ENCODE measurements at places on chromosomes 5 and 9.
A peak's percentile ranks its signal among the peaks of the same experiment; 100 is the strongest.

DNA sequence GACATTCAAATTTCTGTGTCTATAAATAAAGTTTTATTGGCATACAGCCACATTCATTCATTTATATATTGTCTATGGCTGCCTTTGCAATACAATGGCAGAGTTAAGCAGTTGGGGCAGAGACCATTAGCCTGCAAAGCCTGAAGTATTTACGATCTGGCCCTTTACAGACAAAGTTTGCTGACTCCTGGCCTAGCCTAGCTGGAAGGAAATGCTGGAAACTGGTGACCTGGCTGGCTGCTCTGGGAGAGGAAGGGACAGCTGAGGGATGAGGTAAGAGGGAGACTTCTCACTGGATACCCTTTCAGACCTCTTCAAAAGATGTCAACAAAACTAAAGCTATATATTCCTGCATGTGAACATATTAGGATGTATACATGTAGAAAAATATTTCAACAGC is 66.0 kb upstream of the PPARGC1B start:
- DNase-seq, result no peak

GRCh38 chr5:66669086-66669861 is 73.1 kb downstream of the MAST4 start:
- no peak for DNase-seq

GRCh38 chr5:5658226-5658625 is 235.7 kb downstream of the ICE1 start:
- DNase-seq, result peak; percentile 5

DNA sequence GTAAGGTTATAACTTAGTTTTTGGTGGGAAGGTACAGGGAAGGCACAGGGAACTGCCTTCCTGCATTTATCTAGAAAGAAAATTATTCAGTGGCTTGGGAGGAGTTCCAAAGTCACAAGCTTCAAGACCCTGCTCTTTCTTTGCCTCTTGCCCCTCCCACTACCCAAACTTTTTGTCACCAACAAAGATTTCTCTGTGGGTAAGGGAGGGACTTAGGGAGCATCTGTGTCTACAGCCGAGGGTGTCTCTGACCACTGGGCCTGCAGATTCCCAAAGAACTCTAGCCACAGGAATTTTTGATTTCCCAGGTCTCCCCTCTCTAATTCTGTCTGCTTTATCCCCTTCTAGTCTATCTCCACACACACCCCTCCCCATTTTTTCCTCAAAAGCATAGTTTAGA is 2.1 kb downstream of the ECSCR start:
- DNase-seq, result no peak

DNA sequence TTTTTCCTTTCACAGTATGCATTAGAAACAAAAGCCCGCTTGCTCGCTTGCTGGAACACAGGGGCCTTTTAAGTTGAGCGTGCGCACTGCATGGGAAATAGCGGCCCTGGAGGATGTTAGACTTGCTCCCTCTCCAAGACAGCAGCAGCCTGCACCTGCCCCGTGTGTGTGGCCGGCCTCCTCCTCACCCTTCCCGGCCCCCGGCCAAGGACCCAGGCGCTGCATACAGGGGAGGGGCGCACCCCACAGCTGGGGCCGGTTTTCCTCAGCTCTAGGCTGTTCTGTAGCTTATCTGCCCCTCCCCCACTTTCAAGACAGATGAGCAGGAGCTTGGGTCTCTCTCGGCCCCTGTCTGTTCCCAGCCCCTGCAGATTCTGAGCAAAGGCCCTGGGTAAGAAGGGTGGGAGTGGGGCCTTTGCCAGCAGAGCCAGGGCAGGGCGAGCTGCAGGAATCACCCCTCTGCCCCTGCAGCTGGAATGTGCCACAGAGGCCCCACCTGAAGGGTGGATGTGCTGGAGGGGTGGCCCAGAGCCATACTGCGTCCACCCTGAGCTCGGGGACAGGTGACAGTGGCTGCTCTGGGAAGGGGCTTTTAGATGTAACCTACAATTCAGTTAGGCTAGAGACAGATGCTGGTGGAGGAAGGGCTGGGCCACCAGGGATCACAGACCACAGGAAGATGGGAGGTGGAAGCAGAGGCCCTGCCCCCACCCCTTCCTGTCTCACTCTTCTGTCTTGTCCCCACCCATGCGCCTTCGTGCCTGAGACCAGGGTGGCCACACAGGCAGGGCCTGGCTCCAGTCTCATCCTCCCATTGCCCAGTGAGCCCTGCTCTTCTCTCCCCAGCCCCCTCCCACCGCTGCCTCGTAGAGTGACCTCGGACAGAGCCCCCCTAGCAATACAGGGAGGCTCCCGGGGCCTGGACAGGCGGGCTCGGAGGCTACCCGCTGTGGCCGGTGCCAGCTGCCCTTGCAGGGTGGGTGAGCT is 132.4 kb downstream of the DAB2IP start:
- DNase-seq, result no peak

DNA sequence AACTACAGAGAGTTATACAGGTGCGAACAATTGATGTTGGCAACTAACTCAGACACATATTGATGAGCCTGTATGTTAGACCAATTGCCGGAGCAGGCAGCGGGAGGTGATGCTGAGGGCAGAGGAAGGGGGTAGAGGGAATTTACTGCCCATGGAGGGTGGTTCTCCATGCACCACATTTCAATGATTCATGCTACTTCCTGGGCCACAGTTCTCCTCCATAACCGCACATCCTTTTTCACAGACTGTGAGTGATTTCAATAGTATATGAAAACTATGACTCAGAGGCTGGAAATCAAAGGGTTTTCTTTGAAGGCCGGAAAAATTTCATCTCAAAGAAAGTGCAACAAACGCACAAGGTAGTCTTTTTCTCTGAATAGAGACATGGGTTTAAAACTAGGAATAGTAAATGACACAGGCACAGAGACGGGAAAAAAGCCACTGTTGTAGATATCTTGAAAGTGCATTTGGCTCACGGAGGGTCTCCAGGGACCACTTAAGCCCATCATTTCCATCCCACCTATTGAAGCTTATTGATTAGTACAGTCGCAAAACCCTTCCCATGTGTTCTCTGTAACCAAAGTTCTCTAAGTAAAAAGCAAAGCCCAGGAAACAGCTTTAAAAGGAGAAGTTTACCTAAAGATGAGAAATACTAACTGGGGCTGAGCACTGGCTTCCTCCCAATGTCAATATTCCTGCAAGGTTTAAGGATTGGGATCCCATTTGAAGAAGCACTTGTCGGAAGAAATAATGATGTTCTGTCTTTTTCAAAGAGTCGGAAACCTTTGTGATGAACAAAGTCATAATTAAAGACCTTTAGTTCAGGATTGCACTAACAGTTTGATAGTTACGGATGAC is 28.0 kb upstream of the ADAM19 start:
- DNase-seq, result peak; percentile 57

DNA sequence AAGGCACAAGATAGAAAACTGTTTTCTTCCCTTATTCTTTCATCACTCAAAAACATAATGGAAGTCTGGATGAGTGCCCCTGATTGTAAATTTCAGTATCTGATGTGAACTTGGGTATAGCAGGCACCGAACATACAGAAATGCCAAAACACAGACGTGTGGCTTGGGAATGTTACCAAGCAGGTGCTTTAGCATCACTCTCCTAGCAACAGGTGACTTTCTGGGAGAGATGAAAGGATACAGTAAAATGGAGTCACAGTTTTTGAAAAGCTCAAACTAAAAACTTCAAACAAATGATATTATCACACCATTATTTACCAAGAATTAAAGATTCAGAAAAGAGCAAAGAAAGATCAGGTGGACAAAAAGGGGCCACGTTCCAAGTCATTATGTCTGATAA is 130.2 kb downstream of the DROSHA start:
- no peak for DNase-seq

- no peak for DNase-seq
Observed at GRCh38 chr9:104858846-104859245, 69.1 kb downstream of the ABCA1 start.

- no peak for DNase-seq
Observed at GRCh38 chr5:14211818-14212803, 69.0 kb downstream of the TRIO start.

DNA sequence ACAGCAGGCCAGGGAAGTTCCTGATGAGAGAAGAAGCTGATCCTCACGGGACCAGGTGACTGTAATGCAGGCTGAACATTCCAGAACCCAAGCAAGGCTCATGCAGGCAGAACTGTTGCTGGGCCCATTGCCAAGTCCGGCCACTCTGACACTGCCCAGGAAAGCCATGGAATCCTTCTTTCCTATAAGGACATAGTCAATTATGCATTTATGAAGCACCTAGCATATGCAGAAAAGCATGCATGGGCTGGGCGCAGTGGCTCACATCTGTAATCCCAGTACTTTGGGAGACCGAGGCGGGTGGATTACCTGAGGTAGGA is 83.7 kb upstream of the SLC1A3 start:
- DNase-seq, result no peak

DNA sequence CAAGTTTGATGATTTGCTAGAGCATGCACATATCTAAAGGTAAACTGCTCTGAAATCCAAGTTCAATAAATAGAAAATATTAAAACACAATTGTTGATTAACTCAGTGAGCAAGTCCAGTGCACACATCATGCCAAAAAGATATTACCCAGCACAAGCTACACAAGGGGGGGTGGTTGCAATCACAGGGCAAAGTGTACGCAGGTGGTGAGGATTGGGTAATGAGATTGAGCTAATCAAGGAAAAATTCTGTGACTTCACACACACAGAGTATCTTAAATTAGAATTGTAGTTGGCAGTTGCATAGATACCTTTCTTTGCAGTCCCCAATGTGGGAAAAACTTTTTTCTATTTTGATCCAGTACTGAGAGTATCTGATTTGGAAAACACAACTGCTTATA is 156.1 kb upstream of the NTRK2 start:
- DNase-seq, result no peak

Data from hepatic stellate cell (primary cell).